ENCODE measurements at places on chromosomes 7 and 10. TPM values are rescaled to one million over a fixed set of nuclear protein-coding genes. Genes with fewer than 3 reads are reported as not detected.

The FFAR4 gene
- 2.7 TPM for total RNA-seq

The ITPRID1 gene
- total RNA-seq: 0.26 TPM

The GPR26 gene
- not detected for total RNA-seq

The ACHE gene
- total RNA-seq: 19.0 TPM

The NPSR1 gene
- not detected for total RNA-seq

The C10orf67 gene
- total RNA-seq: not detected

The SORBS1 gene
- total RNA-seq: 44.1 TPM

The SYNPO2L gene
- total RNA-seq: 0.16 TPM

The ECHDC3 gene
- total RNA-seq: 27.9 TPM

The DNAJC30 gene
- total RNA-seq: 15.9 TPM
